Activated T-helper 1 cell treated with anti-CD3 and anti-CD28 coated beads, Interleukin-12 subunit alpha, Interleukin-12 subunit beta, Interleukin-2, Interleukin-4 antibody, amounts not matched to agents 30 ng/mL and 10 ng/mL and 1 ng/mL, durations not matched to agents 14 hours and 24 hours and 36 hours (primary cell): ENCODE measurements at places on chromosomes 2 and 18.

- no peak for DNase-seq
Measured at GRCh38 chr2:218964041-218964771, 4.7 kb downstream of the CDK5R2 start.

DNA sequence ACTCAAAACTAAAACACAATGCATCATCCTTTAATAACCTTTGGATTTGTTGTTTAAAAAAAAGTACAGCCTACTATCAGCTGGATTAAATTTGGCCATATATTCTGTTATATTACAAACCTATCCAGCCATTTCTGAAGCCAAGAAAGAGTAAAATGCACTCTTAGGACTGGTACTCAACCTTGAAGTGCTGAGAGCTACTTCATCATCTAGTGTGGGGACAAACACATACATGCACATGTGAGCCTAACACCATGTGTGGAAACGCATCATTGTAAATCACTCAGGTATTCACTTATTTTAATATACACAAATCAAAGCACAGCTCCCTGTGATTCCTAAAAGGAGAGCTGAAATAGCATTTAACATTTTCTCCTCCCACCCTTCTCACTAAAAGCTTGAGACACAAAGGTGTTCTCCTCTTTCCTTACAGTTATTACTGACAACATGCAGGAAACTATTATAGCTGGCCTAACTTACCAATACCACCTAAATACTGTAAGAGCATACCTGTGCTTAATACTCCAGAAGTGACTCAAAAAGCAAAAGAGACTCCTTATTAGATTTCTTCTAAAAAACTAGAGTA is 7.5 kb downstream of the BAZ2B start:
- DNase-seq, result no peak

- no peak for DNase-seq
Measured at GRCh38 chr2:225236769-225237323, 162.7 kb upstream of the NYAP2 start.

DNA sequence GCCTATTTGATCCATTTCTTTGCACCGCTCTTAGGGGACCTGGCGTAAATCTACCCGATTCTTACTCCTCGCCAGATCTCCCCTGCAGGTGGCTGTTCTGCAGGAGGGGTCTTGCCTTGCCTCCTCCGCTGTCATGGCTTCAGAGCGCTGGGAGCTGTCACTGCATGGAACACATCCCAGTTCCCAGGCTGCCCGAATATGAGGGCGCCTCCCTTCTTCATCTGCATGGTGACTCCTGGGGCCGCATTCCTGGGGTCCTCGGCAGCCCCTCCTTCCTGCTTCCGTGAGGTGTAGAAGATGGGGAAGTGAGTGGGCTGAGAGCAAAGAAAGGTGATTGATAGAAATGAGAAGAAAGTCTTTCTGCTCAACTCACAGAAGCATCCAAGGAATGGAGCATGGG is 27.3 kb upstream of the COPS8 start:
- no peak for DNase-seq

DNA sequence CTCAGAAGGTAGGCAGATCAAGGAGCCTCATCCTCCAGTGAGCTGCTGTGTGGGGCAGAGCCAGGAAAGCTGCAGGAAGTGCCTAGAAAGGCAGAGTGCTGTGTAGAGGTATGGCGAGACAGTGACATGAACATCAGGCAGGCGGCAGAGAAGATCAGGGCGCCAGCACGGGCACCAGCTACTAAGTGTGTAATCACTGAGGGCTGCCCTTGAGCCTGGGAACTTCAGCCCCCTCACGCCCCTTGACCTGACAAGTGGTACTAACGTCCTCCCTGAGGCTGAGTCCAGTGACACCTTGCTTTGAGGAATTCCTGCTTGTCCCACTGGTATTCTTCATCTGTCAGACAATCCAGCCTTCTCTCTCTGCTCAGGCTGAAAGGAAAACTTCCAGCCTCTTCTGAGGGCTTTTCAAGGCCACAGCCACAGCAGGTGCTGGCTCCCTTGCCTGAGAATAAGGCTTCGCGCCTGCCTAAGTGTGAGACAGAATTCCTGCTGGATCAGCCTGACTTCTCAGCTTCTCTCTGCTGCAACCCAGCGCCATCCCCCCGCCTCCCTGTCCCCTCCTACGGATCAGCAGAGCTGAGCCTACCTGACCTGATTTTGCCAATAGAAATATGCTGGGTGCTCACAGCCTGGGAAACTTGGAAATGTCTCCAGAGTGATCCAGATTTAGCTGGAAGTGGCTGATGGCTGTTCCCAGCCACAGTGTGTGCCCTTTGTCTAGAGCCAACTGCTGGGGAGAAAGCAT is 148.0 kb downstream of the SMAD7 start:
- no peak for DNase-seq

- DNase-seq, result no peak
Measured at GRCh38 chr18:22572341-22572740, 154.6 kb upstream of the CTAGE1 start.

GRCh38 chr2:60475123-60475830 is 78.2 kb downstream of the BCL11A start:
- DNase-seq, result no peak

DNA sequence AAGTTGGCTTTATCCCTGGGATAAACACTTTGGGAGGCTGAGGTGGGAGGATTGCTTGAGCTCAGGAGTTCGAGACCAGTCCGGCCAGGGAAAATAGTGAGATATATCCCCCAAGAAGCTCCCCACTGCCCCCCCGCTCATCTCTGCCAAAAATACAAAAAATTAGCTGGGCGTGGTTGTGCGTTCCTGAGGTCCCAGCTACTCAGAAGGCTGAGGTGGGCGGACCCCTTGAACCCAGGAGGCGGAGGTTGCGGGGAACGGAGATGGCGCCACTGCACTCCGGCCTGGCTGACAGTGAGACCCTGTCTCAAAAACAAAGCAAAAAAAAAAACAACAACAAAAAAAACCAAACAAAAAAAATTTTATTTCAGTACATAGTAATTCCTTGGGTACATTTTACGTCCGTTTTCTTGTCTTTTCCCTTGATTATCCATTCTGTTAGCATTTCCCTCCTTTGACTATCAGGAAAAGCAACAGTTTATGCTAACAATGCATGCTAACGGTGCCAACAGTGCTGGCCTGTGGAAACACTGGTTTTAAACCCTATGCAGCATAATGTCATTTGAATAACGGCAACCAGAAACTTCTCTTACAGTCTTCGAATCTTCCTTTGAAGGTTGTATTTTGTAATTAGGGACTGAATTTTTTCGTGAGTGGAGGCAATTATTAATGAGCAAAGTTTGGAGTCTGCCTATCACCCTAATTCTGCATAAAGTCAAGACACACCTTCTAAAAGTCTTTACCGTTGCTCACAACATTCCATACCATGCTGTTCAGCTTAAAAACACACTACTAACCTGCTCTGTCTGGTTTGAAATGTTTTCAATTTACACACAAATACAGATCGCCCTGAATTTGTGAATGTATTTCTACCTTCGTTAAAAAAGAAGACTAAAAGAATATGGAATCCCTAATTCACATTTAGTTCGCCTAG is 721 bp upstream of the MIB1 start:
- DNase-seq, result no peak

- no peak for DNase-seq
Measured at GRCh38 chr2:22800412-22800811, 584.6 kb upstream of the KLHL29 start.

GRCh38 chr2:127256866-127257265 is 36.8 kb upstream of the CYP27C1 start:
- no peak for DNase-seq

GRCh38 chr2:172927641-172928357 is 147.8 kb upstream of the MAP3K20 start:
- DNase-seq, result no peak

DNA sequence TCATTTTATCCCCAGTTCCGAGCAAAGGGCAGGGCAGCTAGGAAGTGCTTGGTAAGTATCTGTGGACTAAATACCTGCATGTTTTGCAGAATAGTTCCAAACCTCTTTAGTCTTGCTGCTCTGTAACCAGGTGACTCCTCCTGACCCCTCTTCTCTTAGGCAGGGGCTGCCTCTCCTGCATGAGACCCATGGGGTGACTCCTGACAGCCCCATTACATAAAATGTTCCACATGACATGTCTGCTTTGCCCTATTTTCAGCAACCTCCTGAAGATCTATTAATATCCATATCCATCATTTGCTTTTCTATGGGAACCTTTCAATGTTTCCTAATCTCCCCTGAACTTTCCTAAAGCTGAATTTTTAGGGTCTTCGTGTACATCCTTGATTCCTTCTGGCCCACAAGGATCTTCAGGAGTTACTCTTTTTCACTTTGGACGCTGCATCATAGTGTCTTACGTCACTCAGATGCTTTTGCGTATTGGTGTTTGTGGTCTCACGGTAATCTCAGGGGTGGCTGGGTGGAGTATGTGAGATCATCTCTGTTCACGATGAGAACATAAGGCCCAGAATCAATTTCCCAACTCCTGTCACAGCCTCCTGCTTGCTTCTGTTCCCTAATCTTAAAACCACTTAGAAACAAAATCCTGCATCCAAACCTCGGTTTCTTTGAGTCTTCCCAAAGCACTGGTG is 76.6 kb downstream of the MAPK4 start:
- no peak for DNase-seq

DNA sequence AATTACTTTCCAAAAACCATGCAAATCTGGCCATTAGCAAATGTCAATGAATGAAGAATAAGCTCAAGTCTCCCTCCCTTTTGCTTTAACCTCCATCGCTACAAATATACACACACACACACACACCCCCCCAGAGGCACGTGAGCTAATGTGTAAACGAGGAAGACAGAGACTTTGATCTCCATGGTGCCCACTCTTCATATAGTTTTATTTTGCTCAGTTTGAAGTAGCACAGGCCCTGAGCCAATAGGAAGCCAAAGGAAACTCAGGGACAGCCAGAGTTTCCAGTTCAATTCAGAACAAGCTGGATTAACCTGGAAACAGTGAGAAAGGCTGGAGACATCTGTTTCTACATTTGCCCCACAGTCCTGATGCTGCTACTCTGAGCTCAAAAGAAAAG is 248.4 kb upstream of the MEIS1 start:
- DNase-seq, result no peak

DNA sequence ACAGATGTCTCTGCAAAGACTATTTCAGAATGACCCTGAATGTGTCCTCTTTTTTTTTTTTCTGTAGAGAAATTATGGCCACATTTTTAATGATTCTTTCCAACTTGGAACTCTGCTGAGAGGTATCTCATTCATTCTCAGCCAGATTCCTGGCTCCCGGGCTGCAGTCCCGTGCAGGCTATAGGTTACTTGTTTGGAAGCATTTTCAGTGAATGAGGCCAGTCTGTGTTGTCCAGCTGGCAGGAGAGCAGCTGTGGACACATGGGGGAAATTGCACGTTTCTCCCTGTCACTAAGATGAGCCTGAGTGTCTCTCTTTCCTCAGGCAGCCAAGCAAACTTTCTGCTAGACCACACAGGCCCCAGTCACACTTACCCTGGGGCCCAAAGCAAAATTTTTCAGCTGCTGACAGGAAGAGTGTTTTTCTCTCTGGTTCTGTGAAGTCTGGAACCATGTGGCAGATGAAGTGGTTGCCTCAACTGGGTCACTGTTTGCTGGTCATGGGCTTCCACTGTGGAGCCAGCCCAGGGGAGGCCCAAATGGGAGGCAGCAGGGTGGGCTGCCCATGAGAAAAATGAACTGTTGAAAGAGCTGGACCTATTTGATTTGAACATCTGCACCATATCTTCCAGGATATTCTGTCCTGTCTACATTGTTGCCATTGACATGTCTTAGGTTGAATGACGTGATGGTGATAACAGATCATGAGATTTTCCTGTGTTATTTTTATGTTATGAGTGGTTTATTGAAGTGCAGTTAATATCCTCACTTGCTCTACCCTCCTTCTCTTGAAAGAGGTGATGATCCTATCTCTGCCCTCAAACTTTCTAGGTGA is 431.2 kb downstream of the LPIN1 start:
- peak; percentile 11 for DNase-seq

DNA sequence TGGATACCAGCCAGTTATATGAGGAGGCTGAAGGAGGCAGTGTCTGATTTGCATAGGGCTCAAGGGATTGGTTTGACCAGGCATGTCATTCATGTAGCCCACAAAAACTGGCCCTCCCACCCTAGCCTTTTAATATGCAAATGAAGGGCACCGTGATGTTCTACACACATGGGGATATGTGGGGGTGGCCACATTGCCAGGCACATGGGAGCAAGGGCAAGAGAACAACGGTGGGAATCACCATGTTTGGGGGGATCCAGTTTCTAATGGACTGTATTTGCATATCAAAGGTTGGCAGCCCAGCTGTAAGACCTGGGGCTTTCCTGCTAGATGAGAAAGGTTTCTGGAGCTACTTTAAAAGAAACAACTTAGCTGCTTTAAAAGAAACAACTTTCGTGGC is 65.1 kb upstream of the SLC25A52 start:
- no peak for DNase-seq

GRCh38 chr2:241540401-241540770 is 18.2 kb upstream of the BOK start:
- no peak for DNase-seq

- no peak for DNase-seq
Measured at GRCh38 chr18:63234841-63235240, 84.7 kb downstream of the BCL2 start.

- DNase-seq, result no peak
Measured at GRCh38 chr18:53864770-53865169, 359.7 kb downstream of the MBD2 start.

DNA sequence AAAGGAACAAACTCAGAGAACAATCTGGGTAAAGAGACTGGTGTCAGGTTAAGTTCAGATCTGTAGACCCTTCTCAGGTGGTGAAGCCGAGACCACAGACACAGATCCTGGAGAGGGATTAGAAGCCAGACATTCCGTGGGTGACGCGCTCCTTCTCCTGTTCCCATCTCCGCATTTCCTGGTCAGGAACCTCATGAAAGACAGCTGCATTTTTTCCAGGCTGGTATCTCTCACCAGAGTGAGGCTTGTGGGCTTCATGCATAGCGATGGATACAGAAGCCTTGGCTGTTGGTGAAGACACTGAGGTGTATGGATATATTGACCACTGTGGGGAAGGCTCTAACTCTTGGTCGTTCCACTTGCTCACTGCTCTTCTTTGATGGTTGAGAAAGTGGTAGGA is 152.6 kb downstream of the FAM210A start:
- no peak for DNase-seq

GRCh38 chr2:164203131-164203530 is 418.2 kb downstream of the GRB14 start:
- no peak for DNase-seq

- DNase-seq, result no peak
Measured at GRCh38 chr2:238913931-238914647, 66.2 kb downstream of the TWIST2 start.

DNA sequence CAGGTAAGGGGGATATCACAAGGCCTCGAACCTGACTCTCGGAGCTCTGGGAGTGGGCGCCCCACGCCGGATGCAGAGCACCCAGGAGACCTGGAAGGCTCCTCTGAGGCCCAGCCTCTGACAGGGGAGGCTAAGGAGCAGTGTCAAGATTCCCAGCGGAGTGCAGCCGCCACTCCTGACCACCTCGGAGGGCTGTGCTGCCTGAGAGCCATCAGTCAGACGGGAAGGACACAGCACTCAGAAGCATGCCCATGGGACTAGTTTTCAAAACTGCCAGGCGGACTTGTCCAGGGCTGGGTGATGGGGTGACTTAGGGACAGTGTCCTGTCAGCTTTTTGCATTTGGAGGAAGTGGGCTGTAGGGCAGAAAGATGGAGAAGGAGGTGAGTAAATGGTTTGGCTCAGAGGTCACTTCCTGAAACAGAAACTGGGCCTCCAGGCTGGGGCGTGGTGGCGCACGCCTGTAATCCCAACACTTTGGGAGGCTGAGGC is 34.6 kb upstream of the B3GNT7 start:
- DNase-seq, result no peak
